ENCODE measurements at places on chromosomes 3 and 15.

- DNase-seq, result no peak
These were observed 2.8 kb downstream of the VPS13C start for GRCh38 chr15:62057341-62057980.

DNA sequence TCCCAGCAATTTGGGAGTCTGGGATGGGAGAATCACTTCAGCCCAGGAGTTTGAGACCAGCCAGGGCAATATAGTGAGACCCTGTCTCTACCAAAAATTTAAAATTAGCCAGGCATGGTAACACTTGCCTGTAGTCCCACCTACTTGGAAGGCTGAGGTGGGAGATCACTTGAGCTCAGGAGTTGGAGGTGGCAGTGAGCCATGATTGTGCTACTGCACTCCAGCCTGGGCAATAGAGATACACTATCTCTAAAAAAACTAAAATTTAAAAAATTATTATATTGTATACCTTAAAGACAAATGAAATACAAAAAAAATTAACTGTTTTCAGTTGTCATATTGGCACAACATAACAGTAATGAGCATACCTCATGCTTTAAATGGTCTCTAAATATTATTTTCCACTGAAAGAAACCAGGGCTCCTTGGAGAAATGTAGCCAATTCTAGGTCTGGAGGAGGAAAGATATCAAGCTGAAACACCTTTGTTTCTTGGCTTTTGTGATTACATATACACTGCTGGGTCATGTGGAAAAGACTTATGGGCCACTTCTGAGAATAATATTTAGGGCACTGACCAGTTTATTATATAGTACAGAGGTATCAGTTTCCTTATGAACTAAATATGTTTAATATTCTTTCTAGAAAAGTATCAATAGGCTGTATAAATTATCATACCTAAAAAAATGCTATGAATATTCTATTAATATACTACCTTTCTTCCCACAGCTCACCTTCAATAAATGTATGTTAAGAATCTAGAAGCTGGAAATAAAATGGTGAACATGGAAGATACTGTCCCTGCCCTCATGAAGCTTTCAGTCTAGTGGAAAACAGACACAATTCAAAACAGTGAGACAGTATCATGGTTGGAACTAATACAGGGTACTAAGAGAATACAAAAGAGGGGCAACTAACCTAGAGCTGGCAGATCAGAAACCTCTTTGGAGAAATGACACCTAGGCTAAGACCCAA is 119.5 kb downstream of the TMCC1 start:
- no peak for DNase-seq

GRCh38 chr3:25365636-25366035 is 62.4 kb upstream of the RARB start:
- DNase-seq, result no peak

DNA sequence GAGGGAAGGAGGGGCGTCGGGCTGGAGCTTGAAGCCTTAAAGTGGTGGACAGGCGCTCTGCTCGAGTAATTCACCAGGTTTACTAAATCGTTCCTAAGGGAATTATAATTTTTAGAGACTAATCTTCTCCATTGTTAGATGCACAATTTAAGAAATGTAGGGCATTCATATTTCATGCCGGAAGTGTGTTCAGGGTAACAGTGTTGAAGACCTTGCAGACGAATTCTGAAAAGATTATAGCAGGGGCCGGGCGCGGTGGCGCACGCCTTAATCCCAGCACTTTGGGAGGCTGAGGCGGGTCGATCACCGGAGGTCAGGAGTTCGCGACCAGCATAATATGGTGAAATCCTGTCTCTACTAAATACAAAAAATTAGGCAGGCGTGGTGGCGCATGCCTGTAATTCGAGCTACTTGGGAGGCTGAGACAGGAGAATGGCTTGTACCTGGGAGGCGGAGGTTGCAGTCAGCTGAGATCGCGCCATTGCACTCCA is 365 bp upstream of the GTF2A2 start:
- DNase-seq, result no peak

DNA sequence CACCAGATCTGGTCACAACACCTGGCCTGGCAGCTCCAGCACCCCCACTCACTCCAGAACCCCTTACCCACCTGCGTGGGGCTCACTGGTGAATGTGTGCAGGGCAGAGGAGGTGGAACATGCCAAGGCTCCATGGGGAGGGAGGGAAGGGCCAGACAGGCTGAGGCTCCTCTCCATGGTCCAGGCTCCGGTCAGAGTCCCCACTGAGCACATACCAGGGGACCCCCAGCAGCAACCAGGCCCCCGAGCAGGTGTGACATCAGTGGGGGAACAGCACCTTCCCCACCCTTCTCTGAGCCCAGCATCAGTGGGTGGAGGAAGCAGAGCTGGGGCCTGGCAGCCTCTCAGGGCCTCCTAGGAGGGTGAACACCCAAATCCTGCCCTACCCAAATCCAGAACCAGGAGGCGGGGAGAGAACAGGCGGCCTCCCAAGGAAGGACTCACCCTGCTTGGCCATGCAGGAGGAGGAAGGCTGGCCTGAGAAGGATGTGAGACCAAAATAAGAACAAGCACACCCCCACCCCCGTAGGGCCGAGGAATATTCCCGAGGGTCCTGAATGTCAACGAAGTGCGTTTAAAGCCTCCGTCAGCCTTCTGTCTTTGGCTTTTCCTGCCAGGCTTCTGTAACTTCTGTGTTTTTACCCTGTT is 1.1 kb upstream of the GP9 start:
- no peak for DNase-seq

All from activated naive CD4-positive, alpha-beta T cell (primary cell).